Liver (tissue), 10 donors: ENCODE measurements at places on chromosomes 5 and 9.

DNA sequence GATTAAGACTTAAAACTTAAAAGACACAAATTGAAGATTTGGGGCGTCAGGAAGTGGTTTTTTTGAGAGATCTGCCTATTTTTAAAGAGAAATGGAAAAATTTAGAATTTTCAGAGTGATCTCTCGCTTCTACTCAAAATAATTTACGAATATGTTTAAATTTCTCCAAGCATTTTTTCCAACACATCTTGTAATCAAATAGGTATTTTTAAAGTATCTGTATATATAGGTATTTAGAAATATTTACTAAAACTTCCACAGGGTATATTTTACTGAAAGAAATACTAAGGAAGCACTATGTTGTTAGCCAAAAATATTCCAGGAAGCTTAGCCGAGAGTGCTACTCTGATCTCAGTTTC lies 9.8 kb upstream of the PCDHB1 start:
- no peak for DNase-seq

GRCh38 chr5:132949136-132949535 lies 14.3 kb downstream of the AFF4 start:
- no peak for DNase-seq

DNA sequence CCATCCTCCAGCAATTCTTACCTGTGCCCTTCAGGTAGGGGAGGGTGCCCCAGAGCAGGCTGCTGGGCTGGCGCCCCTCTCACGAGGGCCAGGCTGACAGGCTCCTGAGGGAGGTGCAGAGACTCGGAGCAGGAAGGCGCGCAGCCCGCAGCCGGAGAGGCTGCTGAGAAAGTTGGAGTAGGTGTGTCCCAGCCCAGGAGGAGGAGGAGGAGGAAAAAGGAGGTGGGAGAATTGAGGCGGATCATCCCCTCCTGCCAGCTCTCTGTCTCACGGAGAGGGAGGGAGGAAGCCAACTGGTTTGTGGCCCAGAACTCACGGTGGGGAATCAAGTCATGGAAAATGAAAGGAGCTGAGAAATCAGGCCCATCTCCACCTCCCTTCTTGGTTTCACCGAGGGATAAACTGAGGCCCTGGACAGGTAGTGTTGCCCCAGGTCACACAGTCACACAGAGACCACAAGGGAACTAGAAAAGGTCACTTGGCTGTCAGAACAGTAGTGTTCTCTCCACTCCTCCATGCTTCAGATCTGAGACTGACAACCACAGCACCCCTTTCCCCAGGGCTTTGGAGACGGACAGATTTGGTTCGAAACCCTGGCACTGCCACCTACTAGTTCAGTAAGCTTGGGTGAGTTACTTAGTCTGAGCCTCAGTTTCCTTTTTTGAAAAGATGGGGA lies at the start of gene FAT2:
Gene FAT2 (minus strand): TSS at position 188 of the 676 bp plus-strand sequence. CDS start 22,400 bp downstream, outside the sequence.
- DNase-seq: no peak

- no peak for DNase-seq
Measured at GRCh38 chr5:150312518-150312917, 9.8 kb upstream of the ARSI start.

GRCh38 chr9:107971241-107971640 lies 481.7 kb upstream of the KLF4 start:
- DNase-seq: no peak

DNA sequence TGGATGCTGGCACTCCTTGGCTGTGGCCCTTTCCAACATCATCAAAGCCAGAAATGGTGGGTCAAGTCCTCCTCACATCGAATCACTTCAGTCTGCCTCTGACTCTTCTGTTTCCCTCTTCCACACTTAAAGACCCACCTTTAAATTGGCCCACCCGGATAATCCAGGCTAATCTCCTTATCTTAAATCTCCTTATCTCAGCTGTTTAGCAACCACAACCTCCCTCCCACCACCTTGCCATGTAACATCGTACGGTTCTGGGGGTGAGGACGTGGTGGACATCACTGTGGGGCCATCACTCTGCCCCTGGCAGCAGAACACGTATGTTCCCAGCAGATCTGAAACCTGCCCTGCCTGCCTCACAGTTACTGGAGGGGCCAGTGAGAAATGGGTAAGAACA lies 11.5 kb downstream of the IGFBPL1 start:
- DNase-seq: no peak

GRCh38 chr9:78448960-78449673 lies 152.2 kb downstream of the PSAT1 start:
- no peak for DNase-seq

DNA sequence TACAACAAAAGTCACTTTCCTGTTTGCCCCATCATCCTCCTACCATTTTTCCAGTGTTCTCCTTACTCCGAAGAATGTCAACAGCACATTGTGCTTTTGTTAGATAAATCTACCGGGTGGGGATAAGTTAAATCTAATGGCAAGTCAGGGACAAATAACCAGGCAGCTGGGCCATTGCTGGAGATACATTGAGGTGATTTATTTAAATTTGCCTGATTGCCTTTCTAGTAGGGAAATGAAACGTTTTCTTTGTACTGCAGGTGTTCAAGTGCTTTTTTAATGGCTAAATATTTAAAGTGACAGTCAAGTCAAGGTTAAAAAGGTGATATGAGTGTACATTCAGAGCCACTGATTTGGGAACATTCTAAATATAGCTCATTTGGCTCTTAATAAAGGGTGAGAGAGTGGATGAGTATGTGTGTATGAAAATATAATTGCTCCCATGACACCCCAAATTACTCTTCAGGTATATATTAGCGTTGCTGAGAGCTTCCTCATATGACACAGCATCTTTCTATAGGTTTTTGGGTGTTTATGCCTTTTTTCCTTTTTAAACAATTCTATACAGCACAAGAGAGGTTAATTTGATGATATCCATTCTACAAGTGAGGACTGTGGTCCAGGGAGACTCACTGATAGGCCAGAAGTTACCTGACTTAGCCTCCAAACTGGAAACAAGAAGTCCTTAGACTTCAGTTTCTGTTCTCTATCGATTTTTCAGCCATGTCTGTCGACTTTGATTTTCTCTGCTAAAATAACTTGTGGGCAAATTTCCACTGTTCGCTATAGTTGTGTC lies 51.9 kb downstream of the DMRT2 start:
- DNase-seq: no peak

- DNase-seq: no peak
Measured at GRCh38 chr5:143749581-143750205, 62.3 kb upstream of the HMHB1 start.

DNA sequence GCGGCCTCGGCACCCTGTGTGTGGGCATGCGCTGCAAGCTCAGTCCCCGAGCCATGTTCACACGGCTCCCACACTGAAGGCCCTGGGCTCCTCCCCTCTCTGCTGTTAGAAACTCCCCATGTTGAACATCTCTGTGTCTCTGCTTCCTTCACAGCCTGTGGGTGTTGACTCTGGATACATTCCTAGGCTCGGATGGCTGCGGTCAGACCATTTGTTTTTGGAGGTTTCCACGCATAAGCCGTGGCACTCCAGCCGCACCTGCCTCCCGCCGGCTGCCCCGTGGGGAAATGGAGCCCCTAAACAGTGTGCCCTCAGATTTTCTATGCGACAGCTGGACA lies 31.2 kb upstream of the LRRC14B start:
- DNase-seq: no peak
